Sigmoid colon (tissue), 7 donors: ENCODE measurements at places on chromosomes 11 and 22. TPM values are rescaled to one million over a fixed set of nuclear protein-coding genes. Genes with fewer than 3 reads are reported as not detected.

GVQW3 gene
- 0.60 TPM for polyA plus RNA-seq

OR8D4 gene
- not detected for polyA plus RNA-seq

SYCE3 gene
- not detected for polyA plus RNA-seq

PATE2 gene
- polyA plus RNA-seq: not detected

CATSPER1 gene
- polyA plus RNA-seq: 0.06 TPM

WT1 gene
- polyA plus RNA-seq: 0.04 TPM

EP300 gene
- 9.0 TPM for polyA plus RNA-seq

MUC2 gene
- polyA plus RNA-seq: 40.2 TPM

DSCAML1 gene
- under 0.01 TPM for polyA plus RNA-seq

PRODH gene
- 2.9 TPM for polyA plus RNA-seq

FGF3 gene
- not detected for polyA plus RNA-seq

PGA5 gene
- 1.8 TPM for polyA plus RNA-seq

LMF2 gene
- polyA plus RNA-seq: 7.2 TPM

ACR gene
- not detected for polyA plus RNA-seq

OR5B21 gene
- not detected for polyA plus RNA-seq

LSP1 gene
- 80.2 TPM for polyA plus RNA-seq
